Hematopoietic multipotent progenitor cell treated with erythropoietin and hydrocortisone succinate and interleukin-3 and kit ligand, for 6 days (in vitro differentiated cells): ENCODE measurements at places on chromosomes 12 and 14.

- DNase-seq: no peak
Observed at GRCh38 chr14:58712357-58712756, 74.6 kb downstream of the DACT1 start.

- peak; percentile 58 for DNase-seq
Observed at GRCh38 chr14:92039063-92039718, 668 bp downstream of the TRIP11 start.

DNA sequence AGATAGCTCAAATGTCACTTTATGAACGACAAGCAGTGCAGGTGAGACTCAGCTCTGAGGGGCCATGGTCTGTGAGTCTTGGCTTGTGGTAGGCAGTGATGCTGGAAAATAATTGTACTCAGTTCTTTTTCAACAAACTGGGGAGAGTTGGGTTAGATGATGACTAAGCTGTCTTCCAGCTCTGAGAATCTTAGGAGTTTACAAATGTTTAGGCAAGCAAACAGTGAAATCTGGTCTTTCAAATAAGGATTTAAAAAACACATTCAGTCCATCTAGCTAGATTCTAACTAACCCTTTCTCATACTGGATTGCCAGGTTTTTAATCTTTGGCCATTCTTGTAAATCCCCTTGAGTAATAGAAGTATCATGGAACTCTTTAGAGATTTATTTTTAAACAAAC, 3.4 kb downstream of the PHC1 start:
- DNase-seq: no peak

DNA sequence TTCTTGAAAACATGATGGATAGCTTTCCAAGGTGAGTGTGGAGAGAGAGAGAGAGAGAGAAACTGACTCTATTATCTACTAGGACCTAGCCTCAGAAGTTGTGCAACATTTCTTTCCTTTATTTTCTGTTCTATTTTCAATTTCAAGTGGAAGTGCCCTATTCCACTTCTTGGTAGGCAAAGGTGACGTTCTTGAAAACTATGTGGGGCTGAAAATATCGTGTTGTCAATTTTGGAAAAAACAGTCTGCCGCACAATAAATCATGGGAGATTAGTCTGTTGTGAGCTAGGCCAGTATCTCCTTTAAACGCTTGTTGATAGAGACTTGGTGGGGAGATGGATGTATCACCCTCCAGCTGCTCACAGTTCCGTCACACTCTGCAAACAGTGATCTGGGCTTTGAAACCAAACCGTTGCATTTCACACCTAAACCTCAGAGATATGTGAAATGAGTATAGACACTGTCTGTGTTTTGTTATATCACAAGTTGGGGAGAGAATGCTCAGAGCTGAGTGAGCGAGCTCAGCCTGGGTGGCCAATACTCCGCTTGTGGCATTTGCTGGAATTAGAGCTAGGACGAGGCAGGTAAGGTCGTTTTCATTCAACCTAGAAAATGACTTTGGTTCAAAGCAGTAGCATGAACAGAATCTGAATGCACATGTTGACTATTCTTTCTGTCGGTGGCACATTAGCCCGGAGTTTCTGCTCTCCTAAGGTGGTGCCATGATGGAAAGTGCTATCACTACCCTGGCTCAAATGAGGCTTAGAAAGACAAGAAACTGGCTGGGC, 75.1 kb upstream of the ST8SIA1 start:
- DNase-seq: no peak

GRCh38 chr12:99981639-99982190, 3.0 kb downstream of the ANKS1B start:
- no peak for DNase-seq
